ENCODE measurements at places on chromosomes 4 and X. TPM values are rescaled to one million over a fixed set of nuclear protein-coding genes. Genes with fewer than 3 reads are reported as not detected.

- DNase-seq = peak; percentile 13
These were observed 508.9 kb upstream of the FTHL17 start for GRCh38 chrX:31580726-31581125.

- DNase-seq = no peak
These were observed 125.5 kb upstream of the ARMCX2 start for GRCh38 chrX:101785142-101785541.

DNA sequence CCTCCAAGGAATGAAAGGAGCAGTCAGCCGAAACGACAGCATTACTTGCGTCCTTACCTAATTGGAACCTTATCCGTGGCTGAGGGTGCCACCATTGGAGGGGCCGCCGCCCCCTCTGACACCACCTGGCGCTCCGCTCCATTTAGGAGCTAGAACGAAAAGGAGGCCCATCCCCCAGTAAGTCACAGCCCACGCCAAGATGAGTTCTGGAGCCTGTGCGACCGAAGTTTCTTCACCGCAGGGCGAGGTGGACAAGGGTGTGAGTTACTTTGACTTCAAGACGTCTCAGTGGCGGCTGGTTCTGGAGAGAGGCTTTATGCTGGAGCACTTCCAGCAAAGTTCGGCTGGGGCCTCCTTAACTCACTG is 729 bp upstream of the IRF2 start:
- peak; percentile 2 for DNase-seq

Gene ANOS1
- not detected for total RNA-seq

Gene ARX
- total RNA-seq = 0.20 TPM

Gene TIGD2
- total RNA-seq = 11.7 TPM

Gene FGG
- 5.6 TPM for total RNA-seq

Gene TMEM31
- not detected for total RNA-seq

GRCh38 chrX:19886883-19887531 is 393 bp downstream of the SH3KBP1 start:
- DNase-seq = no peak

DNA sequence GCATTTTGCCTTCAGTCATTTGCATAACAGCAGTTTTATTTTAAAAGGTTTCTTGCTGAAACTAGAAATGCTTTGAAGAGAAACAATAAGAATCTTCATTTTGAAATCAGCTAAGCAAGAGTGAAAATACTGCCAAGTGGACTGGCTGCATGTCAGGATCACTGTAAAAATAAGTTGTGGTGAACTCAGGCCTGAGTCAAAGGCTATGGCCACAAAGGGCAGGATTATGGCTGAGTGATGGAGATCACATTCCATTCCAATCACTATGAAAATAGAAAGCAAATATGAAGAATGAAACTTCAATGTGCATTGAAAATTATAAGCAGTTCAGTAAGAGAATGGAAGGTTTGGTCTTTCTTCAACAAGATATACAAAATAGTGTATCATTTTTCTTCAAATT is 224.5 kb downstream of the PCDH18 start:
- DNase-seq = no peak

DNA sequence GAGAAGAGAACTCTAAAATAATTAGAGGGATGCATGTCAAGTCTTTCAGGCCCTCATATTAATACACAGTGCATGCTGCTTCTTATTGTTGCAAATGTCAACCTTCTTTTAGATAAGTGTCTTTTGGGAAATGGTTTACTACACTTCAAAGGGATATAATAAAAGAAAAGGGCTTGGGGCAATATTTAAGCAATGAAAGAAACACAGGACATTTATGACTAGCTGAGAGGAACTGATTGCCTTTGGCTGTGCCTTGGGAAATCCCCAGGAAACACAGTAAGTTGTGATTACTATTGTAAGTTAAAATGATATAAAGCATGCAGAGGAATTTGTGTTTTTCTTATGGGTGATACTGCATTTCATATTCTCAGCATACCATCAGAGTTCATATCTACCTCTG is 1036.2 kb upstream of the GRID2 start:
- DNase-seq = no peak

GRCh38 chr4:51906167-51906958 is 63.4 kb downstream of the DCUN1D4 start:
- DNase-seq = no peak

DNA sequence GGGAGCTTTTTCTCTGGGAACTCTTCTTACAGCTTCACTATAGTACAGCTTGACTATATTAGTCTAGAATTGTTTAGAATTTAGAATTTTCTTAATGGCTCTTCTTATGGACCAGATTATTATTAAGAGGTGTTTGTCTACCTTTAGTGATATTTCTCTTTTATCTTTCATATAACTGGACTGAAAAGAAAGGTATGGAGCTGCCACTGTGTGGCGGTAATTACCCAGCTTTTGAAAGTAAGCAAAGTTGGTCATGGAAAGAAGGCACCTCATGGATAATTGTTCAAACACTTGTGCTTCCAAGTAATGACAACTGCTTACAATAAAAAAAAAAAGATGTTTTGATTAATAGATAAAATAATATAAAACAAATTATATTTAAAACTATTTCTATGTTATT is 1112.5 kb downstream of the TECRL start:
- no peak for DNase-seq

Gene PLAC1
- 0.52 TPM for total RNA-seq

Gene AWAT2
- not detected for total RNA-seq

Gene TIMM8A
- 11.8 TPM for total RNA-seq

DNA sequence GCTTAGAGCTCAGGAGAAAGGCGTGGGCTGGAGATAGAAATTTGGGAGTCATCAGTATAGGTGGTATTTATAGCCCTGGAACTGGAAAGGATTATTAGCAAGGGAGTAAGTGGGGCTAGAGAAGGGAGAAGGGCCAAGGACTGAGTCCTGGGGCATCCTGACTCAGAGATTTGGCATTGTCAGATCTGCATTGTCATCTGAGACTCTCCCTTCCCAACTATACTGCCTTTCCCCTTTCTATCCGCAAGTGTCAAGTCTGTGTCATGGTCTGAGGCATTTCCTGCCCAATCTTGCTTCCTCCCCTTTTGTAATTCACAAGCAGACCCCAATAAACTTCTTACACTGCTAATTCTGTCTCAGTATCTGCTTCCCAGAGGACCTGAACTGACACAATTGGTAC is 24.4 kb upstream of the SLC25A43 start:
- DNase-seq = no peak

DNA sequence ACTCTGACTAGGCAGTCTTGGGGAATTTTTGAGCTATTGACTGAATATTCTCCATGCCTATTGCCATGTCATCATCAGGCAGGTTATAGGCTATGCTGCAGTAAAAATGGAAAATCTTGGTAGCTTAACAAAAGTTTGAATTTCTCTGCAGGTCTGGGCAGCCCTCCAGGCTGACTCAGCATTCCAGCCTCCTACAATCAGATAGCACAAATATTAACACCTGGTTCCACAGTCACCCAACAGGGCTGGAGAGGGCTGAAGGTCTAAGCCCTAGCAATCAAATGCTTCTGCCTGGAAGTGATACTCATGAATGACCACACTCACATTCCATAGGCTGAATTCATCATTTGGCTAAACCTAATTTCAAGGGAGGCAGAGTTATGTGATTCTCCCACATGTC is 9.6 kb upstream of the PPP3CA start:
- DNase-seq = no peak

Gene MAGIX
- 0.89 TPM for total RNA-seq

DNA sequence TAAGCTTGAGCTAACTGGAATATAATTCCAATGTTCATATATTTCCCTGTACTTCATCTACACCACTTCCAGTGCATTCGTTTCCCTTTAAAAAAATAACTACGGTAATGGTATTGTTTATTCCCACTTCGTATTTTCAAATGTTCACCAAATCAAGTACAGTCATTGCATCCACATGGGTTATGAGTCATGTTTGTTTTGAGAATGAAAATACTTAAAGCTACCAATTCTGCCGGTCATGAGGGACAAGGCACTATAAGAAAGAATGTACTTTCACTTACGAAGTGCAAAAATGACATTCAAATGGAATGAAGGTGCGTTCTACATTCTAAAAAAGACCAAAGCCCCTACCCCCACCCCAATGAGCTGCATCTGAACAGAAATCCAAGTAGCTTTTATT is 174.4 kb upstream of the FGF13 start:
- DNase-seq = no peak

DNA sequence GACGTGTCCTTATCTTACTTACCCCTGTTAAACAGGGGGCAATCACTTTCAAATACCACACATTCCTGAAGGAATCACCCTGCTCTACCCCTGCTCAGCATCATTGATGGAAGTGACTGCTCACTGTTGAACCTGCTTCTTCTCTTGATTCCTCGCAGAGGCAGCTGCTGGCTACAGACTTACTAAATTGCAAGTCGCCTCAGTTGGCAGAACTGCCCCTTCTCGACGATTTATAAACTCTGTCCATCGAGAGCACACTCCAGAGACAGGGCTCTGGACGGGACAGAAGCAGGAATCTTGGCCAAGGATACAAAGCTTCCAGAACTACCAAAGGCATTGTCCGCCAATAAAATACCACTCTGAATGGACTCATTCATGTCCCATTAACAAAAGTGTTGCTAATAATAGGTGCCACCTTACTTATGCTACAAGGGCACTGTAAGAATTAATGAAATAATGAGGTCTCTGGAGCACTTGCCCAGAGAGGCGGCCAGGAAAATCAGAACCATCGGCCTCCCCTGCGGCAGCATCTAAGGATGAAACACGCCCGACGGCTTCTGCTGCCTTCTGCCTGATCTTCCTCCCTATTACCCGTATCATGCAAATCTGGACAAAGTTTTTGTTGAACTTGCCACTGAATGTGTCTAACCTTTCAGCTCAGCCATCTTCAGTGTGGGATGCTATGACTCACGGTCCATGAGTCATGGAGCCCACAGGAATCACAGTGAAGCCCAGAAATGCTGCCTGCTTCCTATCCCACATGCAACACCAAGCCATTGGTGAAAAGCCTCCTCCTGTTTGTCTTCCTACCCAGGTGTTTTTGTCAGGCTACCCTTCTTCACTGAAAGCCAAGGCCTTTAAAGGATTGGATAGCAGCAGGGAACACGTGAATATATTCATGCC is 164.9 kb downstream of the MAML3 start:
- peak; percentile 51 for DNase-seq

GRCh38 chr4:154086247-154086646 is 297.4 kb upstream of the SFRP2 start:
- DNase-seq = no peak

DNA sequence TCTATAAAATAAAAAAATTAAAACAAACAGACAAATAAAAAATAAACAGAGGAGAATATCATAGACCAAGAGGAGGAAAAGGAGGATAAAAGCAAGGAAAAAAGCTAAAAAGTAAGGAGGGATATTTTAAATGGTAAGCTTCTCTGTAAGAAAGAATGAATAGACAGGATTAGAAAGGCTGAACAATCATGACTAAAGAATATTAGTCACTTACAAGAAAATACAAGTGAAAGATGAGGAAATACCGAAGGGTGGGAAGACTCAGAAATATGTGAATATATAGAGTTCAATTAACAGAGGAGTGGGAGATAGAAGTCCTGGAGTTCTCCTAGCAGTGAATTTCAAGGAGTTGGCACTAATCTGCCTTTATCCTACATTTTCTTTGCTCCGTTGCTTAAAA is 162.6 kb downstream of the RTL3 start:
- DNase-seq = no peak

Gene IL21
- total RNA-seq = not detected

DNA sequence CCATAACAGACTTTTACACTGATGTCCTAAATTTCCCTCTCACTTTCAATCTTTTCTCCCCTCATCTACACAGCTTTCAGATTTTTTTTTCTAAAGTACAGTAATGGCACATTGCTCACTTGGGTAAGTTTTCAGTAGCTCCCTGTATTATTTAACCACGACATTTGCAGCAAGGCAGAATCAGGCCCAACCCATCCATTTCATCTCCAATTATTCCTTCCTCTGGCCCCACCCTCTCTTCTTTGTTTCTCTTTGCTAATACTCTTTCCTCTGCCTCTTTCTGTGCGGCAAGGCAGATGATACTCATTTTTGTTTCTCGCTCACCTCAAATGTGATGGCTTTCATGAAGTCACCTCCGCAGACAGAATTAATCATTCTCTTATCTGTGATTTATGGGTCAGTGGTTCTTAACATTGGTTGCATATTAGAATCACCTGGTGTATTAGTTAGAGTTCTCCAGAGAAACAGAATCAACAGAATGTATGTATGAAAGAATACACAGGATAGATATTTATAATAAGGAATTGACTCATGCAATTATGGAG is 43.4 kb upstream of the GATB start:
- no peak for DNase-seq

GRCh38 chr4:147733716-147734344 is 1.9 kb downstream of the ARHGAP10 start:
- no peak for DNase-seq

Gene CSN1S1
- total RNA-seq = not detected

GRCh38 chrX:150362599-150363481 is at the start of gene MAMLD1:
TSS of gene MAMLD1 (plus strand) at chrX:150363317. CDS start at chrX:150445517, 82,200 bp downstream.
- peak; percentile 54 for DNase-seq

DNA sequence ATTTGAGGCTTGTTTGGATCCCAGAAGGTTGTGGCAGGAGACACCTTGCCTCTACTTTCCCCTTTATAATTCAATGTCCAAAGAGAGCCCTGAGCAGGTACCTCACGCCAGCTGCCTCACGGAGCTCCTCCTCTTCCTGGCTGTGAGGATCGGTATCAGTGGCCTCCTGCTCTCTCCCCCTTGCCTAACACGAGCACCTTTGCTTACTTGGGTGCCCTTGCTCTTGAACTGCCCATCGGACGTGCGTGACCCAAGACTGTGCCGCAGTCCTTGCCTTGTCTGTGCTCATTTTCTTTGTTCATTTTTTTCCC is 27.8 kb upstream of the MSANTD1 start:
- DNase-seq = no peak

GRCh38 chr4:114684462-114684861 is 85.9 kb downstream of the UGT8 start:
- no peak for DNase-seq

Gene POU3F4
- not detected for total RNA-seq

DNA sequence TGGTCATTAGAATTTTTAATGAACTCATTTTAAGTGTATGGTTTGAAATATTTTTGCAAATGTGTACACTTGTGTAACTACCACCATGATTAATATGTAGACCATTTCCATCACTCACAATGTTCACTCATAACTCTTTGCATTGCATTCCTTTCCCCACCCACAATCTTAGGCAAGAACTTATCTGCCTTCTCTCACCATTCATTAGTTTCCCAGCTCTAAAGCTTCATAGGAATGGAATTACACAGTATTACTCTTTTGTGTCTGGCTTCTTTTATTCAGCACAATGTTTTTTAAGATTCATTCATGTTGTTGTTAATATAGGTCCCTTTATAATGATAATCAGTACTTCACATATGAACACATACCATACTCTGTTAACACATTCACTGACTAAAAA is 106.1 kb downstream of the ARAP2 start:
- no peak for DNase-seq

DNA sequence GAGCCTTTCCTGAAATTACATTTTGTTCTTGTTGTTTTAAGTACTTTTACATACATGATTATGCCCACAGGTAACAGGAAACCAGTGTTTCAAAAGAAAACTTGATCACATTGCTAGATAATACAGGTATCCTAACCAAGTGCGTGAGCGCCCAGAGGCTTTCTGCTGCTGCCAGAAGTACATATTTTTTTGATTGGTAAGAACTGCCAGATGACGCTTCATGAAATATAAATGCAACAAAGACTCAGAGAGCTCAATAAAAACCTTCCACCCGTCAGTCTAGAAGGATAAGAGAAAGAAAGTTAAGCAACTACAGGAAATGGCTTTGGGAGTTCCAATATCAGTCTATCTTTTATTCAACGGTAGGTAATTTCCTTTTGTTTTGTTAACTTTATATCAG is at the start of gene EPGN:
Gene EPGN (plus strand): TSS at position 256 of the 400 bp plus-strand sequence. CDS start 64 bp downstream, at position 320.
- DNase-seq = peak; percentile 54

GRCh38 chr4:128512161-128512560 is 224.5 kb upstream of the PGRMC2 start:
- no peak for DNase-seq

Gene ZRSR2
- total RNA-seq = 5.3 TPM
